ENCODE measurements at places on chromosomes 5 and 9.

- DNase-seq = peak; percentile 83
Measured at GRCh38 chr5:140547508-140548299, at the start of gene EIF4EBP3. Gene EIF4EBP3 (plus strand): TSS chr5:140547662. CDS start chr5:140547738, 76 bp downstream.

DNA sequence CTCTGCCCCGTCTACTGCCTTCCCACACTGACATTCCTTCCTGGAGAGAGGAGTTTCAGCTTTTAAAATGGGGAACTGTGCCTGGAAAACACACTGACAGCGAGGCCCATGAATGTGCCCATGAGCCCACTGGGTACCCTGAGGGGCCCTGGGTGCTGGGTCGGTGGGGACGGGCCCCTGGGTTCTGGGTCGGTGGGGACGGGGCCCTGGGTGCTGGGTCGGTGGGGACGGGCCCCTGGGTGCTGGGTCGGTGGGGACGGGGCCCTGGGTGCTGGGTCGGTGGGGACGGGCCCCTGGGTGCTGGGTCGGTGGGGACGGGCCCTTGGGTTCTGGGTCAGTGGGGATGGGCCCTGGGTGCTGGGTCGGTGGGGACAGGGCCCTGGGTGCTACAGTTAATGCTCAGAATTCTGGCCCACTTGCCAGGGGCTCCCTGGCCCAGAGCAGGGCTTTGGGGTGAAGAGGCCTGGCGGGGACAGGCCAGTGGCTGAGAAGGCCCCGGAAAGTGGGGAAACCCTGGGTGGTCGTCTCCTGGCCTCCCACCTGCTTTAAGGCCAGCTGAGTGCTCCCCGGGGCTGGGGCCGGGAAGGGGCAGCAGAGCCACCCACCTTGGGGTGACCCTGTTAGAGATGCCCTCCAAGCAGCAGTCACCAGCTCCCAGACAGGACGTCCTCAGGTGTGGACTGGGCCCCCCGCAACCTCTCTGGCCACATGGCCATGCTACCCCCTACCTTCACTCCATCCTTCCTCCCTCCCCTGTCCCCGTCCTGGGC is 2.5 kb downstream of the GPSM1 start:
- DNase-seq = no peak

GRCh38 chr5:10595293-10595671 is 31.4 kb downstream of the ANKRD33B start:
- DNase-seq = no peak

DNA sequence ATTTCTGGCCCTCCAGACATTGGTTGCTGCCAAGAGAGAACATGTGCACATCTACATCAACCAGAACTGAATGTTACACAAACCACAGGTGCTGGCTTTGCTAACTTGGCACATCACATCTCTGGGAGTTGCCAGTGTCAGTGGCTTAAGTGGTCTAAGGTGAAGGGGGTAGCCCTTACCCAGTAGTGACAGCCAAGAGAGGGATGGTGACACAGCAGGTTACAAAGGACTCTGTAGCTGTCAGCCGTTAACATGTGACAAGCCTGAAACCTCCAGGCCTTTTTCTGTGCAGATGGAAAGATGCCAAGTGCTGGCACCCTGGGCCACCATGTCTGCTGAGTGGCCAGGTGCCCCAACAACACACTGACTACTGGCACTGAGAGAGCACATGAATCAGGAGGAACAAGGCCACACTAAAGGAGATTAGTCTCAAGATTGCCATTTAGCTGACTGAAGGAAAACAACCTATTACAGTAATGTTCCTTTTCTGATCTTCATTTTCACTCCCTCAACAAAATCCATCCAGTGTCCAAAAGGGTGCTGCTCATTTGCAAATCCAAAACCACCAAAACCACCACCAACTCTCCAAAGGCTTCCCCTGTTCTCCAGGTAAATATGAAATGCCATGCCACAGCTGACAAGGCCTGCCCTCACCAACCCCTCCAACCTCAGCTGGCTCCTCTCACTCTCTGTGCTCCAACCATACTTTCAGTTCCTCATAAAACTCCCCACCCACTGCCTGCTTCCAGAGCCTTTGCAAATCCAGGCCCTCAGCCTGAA is 20.2 kb downstream of the SIL1 start:
- no peak for DNase-seq

DNA sequence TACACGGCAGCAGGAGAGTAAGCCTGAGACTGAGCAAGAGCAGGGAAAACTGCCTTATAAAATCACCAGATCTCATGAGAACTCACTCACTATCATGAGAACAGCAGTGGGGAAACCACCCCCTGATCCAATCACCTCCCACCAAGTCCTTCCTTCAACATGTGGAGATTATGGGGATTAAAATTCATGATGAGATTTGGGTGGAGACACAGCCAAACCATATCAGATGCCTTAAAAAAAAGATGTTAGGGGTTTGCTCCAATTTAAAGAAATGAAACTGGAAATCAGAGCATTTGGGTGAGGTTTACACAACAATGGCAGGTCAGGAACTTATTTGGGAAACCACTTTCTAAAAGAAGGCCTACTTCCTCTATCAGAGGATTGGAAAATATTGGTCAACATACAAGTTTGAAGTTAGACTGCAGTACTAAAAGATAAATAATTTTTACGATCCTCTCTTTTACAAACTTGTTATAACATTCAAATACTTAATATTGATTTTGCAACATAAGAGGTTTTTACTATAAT is 105.1 kb downstream of the FBN2 start:
- no peak for DNase-seq

DNA sequence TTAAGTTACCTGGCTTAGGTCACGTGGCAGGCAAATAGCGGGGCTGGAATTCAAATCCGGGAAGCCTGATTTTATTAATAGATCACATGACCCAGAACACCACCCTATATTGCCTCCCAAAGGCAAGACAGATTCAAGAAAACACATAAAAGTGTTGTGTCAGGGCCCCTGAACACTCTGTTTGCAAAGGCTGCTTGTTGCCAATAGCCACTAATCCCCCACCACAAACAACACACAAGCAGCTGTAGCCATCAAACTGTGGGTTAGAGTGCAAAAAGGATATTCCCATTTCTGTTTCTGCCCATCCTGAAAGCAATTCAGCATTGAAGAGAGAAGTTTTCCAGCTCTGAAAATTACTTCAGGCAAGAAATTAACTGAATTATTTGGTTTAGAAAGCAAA is 358.9 kb upstream of the RFX3 start:
- no peak for DNase-seq

- DNase-seq = no peak
Measured at GRCh38 chr9:4422495-4422894, 67.8 kb upstream of the SLC1A1 start.

GRCh38 chr9:89719202-89719601 is 114.4 kb downstream of the GADD45G start:
- DNase-seq = no peak

GRCh38 chr9:136550439-136551289 is 4.8 kb upstream of the NOTCH1 start:
- no peak for DNase-seq

GRCh38 chr5:35785601-35786085 is 71.0 kb upstream of the IL7R start:
- DNase-seq = no peak
